Stimulated activated CD4-positive, alpha-beta T cell treated with anti-CD3 and anti-CD28 coated beads, Interleukin-1b, Interleukin-23, amount 100 ng/mL, for 48 hours (primary cell): ENCODE measurements at places on chromosomes 2 and 18.

GRCh38 chr18:32372381-32373061 lies 98.2 kb downstream of the GAREM1 start:
- DNase-seq, result no peak

DNA sequence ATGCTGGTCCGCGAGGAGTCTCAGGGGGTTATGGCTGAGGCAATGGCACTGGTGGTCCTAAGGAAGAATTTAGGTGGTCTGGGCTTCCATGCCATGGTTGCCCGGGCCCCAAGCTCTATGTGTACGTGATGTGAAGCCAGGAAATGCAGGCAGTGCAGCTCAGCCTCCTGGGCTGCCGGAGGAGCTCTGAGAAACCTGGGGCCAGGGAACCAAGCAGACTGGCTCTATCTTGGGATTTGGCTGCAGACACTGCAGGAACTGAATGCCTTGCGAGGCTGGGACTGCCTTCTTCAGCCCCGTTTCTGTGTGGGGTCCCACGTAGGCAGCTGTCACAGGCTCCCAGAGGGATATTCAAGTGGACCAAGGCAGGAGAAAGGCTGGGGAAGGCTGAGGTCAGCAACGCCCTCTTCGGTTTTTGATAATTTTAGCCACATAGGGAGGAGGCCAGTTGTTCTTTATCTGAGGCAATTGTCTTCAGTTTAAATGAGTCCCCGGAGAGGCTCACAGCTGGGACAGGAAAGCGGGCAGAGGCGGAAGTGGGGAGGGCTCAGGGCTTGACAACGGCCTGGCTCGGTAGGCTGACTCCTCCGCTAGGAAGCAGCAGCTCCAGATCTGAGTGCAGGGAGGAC lies 77.7 kb downstream of the RHOB start:
- DNase-seq, result no peak

DNA sequence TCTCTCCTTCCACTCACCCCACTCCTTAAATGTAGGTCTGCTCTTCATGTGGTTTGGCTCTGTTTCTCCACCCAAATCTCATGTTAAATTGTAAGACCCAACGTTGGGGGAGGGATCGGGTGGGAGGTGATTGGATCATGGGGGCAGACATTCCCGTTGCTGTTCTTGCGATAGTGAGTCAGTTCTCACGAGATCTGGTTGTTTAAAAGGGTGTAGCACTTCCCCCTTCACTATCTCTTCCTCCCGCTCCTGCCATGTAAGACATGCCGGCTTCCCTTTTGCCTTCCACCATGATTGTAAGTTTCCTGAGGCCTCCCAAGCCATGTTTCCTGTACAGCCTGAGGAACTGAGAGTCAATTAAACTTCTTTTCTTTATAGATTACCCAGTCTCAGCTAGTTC lies 1044.5 kb upstream of the POU3F3 start:
- DNase-seq, result no peak

DNA sequence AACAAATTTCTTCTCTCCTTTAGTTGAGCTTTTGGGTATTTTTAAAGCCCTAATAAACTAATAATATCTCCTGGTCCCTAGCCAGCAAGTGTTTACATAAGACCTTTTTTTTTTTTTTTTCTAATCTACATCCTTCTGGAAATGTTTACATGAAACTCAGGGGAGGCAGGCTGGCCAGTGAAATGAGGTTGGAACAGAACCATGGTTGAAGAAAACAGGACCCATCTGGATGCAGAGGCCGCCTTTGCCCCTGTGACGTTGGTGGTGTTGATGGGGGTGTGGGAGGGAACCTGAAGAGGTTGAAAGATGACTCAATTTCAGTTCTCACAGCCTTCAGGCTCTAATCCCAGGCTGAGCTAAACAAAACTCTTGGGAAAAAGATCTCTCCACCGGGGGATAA lies 118.5 kb downstream of the NRP2 start:
- DNase-seq, result no peak

DNA sequence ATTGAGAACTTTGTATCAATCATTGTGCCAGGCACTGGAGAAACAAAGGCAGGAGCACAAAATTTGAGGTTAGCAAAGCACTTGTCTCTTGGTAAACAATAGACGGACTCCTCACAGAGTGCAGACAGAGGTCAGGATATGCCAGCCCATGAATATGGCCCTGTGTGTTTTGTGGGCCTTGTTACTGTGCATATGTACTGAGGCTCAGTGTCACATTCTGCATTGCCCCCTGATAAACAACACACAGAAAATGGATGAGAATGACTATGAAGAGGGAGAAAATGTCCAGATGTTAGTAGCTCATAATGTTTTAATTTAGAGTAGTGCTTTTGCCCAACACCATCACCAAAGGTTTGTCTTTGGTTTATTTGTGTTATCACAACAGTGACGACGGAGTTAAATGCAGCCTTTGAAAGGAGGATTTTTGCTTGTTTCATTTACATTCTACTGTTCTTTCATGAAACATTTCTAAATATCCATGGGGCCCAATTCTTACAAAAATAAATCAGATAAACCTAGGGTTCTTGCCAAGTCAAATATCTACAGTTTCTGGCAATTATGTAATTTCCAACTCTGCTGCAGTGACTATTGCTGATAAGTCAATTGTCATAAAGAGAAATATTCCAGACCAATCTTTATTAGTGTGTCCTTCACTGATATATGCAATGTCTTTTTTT lies 14.6 kb upstream of the NT5C1B start:
- no peak for DNase-seq

- no peak for DNase-seq
Measured at GRCh38 chr2:1747065-1747941, 3.0 kb upstream of the PXDN start.

GRCh38 chr18:4119813-4120212 lies 335.3 kb downstream of the DLGAP1 start:
- no peak for DNase-seq

DNA sequence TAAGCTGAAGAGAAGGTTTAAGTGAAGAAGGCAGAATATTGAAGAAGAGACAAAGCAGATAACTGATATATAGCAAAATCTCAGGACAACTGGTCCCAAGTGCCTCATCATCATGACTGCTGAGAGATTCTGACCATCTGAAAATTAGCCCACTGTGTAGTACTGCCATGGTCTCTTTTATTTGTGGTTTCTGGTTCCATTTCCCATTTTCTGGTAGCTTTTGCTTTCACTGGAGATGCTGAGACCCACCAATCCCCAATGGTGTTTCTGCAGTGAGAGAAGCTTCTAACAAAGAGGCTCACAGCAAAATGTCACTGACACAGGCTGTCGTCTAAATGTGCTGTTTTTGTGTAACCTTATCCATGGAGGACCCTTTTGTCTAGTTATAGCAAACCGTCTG lies 79.5 kb downstream of the TMEM163 start:
- no peak for DNase-seq

- DNase-seq, result no peak
Measured at GRCh38 chr2:99862566-99862965, 279.8 kb downstream of the AFF3 start.

DNA sequence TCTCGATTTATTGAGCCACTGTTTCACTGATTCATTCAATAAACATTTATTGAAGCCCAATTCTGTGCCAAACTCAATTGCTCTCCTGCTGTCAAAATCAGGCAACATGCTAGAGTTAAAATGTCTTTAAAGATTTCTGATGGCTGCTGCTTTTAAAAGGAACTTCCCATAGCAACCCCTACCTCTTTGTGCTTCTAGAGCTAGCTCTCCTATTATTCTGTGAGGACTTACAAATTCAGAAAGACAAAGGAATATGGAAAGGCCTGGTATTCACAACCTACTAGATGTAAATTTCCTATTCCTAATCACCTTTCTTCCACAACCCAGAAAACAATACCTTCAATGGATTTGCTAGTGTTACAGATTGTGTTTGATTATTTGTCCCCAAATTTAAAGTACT lies 395.5 kb downstream of the NRXN1 start:
- DNase-seq, result no peak

DNA sequence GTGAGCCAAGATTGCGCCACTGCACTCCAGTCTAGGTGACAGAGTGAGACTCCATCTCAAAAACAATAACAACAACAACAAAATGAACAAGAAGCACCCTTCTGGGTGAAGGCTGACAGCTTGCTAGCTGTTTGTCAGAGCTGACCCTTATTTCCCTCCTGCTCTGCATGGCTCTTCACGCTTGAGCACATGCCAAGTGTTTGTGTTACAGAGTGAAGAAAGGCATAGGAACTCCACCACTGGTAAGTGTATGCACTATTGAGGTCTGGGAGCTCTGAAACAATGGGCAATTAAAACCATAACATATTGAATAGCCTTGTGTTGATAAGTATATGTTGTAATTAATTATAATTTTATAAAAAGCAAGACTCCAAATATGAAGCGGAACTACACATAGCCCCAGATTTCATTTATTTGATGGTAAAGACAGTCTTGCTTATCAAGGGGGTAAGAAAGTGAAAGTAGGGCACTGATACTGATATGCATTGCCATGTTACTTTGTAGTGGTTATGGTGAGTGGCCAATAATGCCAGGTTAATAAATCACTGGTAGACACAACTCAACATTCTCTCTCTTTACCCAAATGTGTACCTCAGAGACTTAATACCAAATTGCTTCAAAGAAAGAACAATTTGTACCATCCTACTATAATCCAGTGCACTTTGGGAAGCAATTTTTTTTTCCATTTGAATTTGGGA lies 163.4 kb downstream of the VWC2L start:
- DNase-seq, result no peak

GRCh38 chr2:233470011-233470687 lies 96.4 kb downstream of the USP40 start:
- no peak for DNase-seq

- no peak for DNase-seq
Measured at GRCh38 chr2:25632396-25632795, 41.0 kb downstream of the DTNB start.

- no peak for DNase-seq
Measured at GRCh38 chr2:221896505-221897151, 324.5 kb upstream of the EPHA4 start.

DNA sequence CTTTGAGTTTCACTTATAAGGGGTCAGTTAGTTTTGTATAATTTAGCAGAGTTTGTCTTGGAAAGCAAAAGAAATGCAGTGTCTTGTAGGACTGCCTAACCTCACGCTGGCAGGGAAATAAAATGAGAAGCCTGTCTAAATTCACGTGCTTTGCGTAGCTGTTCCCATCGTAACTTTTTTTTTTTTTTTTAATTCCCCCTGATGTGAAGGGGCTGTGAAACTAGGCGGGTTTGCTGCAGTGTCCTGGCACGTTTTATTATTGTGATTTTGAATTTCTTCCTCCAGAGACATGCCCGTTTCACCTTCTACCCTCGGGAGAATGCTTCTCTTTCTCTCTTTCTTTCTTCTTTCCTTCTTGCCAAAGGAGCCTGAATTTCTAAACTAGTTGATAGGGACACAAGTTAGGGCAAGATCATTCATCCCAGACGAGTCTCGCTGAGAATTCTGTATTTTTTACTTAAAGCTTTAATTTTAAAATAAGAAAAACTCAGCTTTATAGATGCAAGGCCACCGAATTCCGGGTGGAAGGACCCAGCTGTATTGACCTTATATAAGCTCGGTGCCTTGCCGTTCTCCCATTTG lies 2.3 kb downstream of the MEIS1 start:
- DNase-seq, result no peak

DNA sequence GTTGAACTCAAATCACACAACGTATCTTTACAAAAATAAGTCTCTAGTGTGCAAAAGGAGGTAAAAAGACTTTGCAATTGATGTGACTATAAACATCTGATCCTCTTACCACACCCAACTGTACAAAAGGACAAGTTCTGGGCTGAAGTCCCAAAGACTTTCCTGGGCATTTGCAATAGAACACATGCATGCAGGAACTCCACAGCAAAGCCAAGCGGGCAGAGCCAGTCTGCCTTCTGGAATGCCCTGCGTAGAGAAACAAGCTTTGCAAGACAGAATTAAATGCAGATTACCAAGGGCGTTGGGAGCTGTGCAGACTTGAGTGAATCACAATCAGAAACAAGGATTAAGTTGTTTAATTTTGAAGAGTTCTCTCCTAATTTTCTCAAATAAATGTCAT lies 208.4 kb upstream of the ZNF521 start:
- DNase-seq, result no peak

DNA sequence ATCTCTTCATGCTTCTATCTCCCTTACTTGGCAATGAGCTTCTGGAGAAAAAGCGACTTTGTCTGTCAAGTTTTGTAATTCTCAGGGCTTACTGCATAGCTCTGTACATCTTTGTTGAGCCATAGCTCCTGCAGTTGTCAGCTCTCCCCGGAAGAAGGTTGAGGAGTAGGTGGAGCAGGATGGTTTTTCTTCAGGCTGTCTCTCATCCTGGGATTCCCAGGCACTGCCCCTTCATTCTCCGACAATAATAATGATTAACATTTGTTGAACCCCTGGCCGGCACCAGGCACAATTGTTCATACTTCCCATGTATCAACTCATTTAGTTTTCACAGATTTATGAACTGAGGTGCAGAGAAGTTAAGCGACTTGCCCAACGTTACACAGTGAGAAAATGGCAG lies 23.5 kb upstream of the RHOB start:
- DNase-seq, result no peak

- no peak for DNase-seq
Measured at GRCh38 chr2:10120877-10121574, 1.5 kb upstream of the RRM2 start.

DNA sequence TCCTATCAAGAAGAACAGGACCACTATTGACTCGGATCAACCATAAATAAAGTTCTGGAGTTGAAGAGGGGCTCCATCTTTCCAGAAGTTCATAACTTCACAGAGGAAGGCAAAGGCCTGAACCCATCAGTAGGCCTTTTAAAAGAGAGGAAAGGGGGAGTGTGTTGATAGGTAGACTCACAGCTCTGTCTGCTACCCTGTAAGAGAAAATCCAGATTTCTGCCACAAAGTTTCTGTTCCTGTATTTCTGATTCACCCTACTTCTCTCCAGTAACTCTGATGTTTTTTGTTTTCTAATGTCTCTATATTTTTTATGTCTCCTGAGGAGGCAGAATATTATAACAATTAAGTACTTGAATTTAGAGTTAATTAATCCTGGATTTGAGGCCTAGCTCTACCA lies 564.0 kb downstream of the TNS1 start:
- DNase-seq, result no peak

- DNase-seq, result no peak
Measured at GRCh38 chr2:235171550-235172031, 219.8 kb downstream of the SH3BP4 start.

DNA sequence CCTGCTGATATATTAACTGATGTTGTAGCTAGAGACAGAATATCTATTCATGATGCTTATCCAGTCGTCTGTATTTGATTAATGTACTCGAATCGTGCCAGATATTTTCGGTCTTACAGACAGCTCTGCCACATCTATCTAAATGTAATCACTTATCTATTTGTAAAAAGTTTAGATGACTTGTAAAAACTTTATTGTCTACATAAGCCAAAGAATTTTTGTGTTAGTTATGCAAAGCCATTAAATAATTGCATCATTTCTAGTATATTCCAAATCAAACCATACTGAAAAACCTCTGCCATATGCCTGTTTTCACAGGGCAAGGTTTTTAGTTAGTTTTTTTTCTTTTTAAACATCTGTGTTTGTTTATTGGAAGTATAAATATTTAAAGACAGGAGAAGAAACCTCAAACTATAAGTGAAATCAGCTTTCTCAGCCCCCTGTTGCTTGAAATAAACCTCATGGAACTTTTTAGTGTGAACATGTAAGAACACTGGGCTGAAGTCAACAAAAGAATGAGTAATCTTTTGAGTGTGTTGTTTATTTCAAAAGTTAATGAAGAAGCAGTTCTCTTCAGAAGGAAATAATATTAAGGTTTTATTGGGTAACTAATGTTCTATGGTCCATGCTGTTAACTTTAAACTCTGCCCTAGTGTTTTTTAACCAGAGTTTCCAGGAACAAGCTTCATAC lies 657.6 kb upstream of the SYT4 start:
- DNase-seq, result no peak
